Daoy (cell line): ENCODE measurements at places on chromosomes 3 and 15.

DNA sequence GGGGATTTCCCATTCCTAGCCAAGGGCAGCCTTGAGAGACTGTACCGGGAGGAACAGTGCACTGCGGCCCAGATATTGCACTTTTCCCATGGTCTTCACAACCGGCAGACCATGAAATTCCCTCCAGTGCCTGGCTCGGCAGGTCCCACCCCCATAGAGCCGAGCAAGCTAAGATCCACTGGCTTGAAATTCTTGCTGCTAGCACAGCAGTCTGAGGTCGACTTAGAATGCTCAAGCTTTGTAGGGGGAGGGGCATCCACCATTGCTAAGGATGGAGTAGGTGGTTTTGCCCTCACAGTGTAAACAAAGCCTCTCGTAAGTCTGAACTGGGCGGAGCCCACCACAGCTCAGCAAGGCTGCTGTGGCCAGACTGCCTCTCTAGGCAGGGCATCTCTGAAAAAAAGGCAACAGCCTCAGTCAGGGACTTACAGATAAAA lies 156.3 kb downstream of the FRMD5 start:
- peak; percentile 63 for DNase-seq

- no peak for DNase-seq
Observed at GRCh38 chr3:148078658-148079057, 619.0 kb upstream of the AGTR1 start.

GRCh38 chr3:31942446-31942845 lies 38.6 kb downstream of the OSBPL10 start:
- DNase-seq = no peak

- DNase-seq = no peak
Observed at GRCh38 chr15:80885016-80885579, 104.5 kb downstream of the MESD start.

DNA sequence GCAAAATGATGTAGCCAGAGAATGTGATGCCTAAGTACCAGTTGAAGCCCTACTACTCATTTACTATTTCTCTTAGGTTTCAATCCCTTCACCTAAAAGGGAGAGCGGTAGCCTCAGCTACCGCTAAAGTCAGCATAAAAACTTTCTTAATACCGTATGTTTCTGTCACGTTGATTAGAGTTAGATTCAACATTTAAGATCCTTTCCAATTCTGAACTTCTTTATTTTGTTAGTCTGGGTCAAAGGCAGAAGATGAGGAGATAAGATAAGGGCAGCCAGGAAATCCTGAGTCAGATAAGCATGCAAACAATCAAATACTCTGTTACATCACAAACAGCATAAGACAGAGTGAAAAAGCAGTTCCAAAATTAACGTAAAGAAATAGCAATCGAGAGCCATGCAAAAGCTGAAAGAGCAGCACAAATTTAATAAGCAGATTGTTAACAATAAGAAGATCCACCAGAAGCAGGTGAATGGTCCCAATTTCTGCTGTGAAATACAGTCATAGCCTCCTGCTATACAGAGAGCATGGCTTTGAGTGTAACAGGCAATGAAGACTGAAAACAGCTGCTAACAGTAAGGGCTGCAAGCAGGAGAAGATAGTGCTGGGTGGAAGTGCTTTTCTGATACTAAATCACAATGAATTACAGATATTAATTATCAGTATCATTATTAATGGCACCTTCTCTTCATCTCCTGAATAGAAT lies 3.0 kb downstream of the TMEM207 start:
- DNase-seq = no peak

GRCh38 chr15:43242616-43243015 lies 21.8 kb upstream of the EPB42 start:
- DNase-seq = no peak

DNA sequence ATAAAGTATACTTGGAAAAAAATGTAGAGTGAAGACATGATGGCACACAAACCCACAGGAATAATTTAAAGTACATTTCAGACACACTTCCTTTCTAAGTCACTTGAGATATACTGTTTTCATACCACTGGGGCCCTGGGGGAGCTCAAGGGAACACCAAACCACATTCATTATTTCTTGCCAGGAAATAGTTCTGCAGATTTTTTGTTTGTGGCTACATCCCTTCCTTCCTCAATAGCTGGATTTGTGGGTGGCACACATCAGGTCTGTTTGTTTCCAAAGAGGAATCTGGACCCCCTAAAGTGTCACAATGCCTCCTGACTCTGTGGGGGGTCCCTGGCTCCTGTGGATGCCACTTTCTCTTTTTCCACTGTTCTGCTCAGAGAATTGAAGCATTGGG lies 153.5 kb upstream of the COL8A1 start:
- DNase-seq = no peak

DNA sequence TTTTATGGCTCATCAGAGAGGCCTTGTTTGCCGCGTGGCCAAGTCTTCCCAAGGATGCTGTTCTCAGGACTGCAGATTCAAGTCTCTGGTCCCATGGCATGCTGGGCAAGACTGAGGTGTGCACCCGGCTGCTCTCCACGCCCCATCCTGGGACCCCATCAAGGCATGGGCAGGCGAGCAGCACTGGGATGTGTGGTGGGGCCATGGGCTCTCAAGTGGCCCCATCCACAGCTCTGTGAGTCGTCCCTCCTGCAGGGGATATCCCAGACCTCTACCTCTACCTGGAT lies 13.1 kb upstream of the GP9 start:
- no peak for DNase-seq

DNA sequence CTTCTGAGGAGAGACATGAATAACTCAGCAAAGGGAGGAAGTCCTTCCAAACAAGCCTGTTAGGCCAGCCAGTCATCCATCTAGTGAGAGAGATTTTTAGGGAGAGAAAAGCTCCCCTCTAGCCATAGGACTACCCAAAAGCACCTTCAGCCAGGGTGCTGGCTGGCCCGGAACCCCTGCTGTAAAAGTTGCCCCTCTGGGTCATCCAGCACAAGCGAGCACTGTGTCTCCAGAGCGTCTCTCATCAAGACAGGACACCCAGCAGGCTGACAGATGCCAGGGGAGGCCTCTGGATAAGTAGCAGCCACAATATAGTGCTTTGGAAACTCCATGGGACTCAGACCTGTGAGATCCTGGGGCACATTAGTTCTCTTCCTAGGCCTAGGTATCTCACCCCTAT lies 24.5 kb downstream of the ANXA2 start:
- DNase-seq = peak; percentile 7
